ENCODE measurements at places on chromosomes 11 and 22.

GRCh38 chr11:121996574-121996973 is 119.4 kb downstream of the BLID start:
- no peak for DNase-seq

GRCh38 chr22:23156286-23156685 is 11.0 kb downstream of the RAB36 start:
- DNase-seq: no peak

GRCh38 chr11:121870206-121871045 is 245.6 kb downstream of the BLID start:
- no peak for DNase-seq

GRCh38 chr11:123137431-123138224 is 57.4 kb downstream of the CLMP start:
- DNase-seq: no peak

- no peak for DNase-seq
Observed at GRCh38 chr22:23826510-23827350, 12.1 kb downstream of the DERL3 start.

GRCh38 chr11:12824281-12825041 is 150.2 kb downstream of the TEAD1 start:
- no peak for DNase-seq

DNA sequence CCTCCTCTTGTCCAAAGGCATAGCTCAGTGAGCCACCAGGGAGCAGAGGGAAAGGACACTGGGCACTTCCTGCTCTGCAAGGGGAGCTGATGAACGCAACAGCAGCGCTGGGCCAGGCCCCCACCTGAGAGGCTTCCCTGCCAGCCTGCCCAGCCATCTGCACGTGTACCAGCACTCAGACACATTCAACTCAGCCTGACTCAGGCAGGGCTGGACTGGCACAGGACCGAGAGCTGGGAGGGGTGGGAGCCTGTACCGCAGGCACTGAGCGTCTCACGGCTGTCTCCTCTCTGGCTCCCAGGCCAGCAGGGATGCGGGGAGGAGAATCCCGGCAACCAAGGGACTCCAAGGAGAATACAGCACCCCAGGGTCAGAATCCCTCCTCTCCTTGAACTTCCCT is 411.8 kb downstream of the CTTN start:
- DNase-seq: no peak

GRCh38 chr11:127627629-127628457 is 627.3 kb upstream of the KIRREL3 start:
- no peak for DNase-seq

DNA sequence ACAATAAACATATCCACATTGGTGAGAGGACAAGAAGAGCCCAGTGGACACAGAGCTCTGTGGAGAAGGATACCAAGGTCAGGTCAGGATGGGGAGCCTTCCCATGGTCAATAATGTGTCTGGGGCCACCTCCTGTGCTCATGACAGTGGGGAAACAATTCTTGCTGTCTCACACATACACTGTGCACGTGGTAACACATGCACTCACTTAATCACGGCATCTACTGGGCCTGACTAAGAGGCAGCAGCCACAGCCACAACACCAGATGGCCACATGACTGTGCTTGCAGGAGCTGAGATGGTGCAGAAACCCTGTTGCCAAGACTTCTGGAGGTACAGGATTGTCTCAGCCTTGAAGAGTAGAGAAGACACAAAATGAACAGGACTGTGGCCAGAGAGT is 28.6 kb downstream of the C22orf42 start:
- no peak for DNase-seq

DNA sequence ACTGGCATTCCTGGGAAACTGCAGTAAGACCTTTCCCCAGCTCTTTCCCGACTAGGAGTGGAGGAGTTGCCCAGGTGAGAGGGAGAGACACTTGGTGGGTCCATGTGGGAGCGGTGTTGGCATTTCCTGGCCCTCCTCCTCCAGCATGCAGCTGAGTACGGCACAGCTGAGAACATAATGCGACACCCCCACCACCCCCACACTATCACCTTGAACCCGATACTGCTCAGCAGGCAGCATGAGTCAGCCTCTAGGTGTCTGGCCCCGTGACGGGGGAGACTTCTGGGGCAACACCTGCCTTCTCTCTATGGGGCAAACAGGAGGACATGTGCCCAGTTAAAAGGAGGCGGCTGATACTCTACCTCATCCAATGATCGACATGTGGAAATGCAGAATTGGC is 64.4 kb downstream of the PKNOX2 start:
- no peak for DNase-seq

GRCh38 chr11:27282806-27283205 is 80.2 kb downstream of the CCDC34 start:
- DNase-seq: no peak

DNA sequence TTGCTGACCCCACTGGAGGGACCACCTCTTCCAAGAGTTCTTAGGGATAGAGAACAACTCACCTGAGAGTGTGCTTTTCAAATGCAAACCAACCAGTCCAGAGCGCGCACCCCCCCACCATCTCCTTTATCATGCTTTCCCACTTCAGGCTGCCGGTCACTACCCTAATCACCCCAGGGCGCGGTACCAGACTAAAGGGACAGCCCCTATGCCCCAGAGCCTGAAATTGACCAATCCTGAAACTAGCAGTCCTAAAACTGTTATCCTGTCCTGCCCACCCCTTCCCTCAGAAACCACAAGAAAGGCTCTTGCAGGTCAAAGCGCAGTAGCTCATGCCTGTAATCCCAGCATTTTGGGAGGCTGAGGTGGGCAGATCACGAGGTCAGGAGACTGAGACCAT is 37.0 kb downstream of the NEAT1 start:
- no peak for DNase-seq

- no peak for DNase-seq
Observed at GRCh38 chr11:104036588-104036987, at the start of gene DDI1. DDI1 (plus strand) TSS chr11:104036640; CDS start chr11:104036823, 183 bp downstream.

- DNase-seq: no peak
Observed at GRCh38 chr11:65576867-65577755, 1.3 kb downstream of the EHBP1L1 start.

DNA sequence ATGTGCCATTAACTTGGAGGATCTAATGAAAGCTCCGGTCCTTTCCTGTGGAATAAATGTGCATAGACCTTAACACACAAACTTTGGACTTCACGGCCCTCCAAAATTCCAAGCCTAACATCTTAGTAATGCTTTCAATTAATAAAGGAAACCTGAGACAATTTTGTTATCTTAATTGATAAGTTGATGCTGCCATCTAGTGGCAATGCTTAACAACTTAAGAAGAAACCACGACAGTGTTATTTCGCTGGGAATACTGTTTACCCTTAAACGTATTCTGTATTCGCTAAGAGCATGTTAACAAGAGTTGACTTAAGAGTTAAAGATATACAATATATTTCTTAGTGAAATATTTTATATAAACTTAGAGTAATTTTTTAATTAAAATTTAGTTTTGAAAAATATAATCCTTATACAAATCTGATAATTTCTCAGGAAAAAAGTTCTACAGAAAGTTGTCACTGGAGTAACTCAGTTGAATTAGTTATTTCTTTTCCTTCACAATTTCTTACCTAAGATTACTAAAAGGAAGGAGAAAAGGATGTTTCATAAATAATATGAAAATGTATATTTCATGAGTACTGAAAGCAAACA is 35.0 kb upstream of the OR9G4 start:
- DNase-seq: no peak
